CD8-positive, alpha-beta memory T cell (primary cell): ENCODE measurements at places on chromosomes 5 and 9.

DNA sequence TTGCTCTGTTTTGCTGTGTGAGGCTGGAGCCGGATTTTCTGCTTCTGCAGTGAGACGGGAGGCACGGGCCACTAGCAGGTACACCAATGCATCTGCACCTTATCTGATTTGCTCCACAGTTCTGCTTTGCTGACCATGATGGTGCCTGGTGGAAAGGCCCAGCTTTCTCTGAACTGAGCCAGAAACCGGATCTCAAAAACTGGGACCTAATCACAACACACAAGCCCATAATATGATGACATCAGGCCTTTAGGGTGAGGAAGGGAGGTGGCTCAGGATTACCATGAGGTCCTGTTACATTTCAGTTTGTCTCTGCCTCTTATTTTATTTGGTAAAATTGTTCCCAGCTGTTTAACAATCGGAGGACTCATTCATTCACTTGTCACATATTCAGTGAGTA is 49.8 kb downstream of the FGF1 start:
- no peak for DNase-seq

- no peak for DNase-seq
These were observed 176.0 kb downstream of the DAB2IP start for GRCh38 chr9:121827251-121827967.

- no peak for DNase-seq
These were observed 3.7 kb downstream of the SYK start for GRCh38 chr9:90805006-90805996.

DNA sequence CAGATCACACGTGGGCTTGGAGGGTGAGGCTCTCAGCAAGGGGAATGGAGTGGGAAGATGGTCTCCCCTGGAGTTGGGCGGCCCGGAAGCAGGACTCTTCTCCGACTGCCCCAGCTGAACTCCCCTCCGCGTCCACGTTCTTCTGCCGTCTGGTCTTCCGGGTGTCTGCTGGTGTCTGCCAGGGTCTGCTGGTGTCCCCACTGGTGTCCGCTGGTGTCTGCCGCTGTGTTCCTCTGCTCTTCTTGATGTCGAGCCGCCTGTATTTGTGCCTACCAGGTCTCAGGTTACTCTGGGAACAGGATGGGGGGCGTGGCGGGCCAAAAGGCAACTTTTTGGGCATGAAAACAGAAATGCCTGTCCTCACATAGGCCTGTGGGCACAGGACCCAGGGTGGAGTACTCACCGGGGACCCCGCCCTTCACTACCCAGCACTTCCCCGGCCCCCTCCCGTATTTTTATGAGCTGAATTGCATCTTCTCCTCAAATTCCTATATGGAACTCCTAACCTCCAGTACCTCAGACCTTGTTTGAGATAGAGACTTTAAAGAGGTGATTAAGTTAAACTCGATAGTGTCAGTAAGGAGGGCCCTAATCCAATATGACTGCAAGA is 675.4 kb downstream of the SEMA5A start:
- DNase-seq, result no peak

GRCh38 chr5:82054004-82054710 is 82.3 kb downstream of the ATG10 start:
- DNase-seq, result no peak

DNA sequence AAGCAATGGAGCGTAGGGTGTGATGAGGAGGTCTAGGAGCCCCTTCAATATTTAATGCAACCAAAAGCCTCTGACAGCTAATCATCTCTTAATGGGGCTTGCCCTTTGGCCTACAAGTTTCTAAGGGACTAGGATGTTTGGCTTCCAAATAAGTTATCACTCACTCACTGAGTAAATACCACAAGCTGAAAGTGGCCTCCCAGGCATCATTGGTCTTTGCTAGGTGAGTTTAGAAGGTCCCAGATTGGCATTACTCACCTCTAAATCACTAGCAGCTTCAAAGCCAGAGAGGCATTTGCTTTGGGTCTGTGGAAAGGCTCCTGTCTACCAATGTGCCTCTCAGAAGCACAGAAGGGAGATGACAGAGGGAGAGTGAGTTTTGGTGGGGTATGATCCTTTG is 344.2 kb downstream of the NTRK2 start:
- no peak for DNase-seq

DNA sequence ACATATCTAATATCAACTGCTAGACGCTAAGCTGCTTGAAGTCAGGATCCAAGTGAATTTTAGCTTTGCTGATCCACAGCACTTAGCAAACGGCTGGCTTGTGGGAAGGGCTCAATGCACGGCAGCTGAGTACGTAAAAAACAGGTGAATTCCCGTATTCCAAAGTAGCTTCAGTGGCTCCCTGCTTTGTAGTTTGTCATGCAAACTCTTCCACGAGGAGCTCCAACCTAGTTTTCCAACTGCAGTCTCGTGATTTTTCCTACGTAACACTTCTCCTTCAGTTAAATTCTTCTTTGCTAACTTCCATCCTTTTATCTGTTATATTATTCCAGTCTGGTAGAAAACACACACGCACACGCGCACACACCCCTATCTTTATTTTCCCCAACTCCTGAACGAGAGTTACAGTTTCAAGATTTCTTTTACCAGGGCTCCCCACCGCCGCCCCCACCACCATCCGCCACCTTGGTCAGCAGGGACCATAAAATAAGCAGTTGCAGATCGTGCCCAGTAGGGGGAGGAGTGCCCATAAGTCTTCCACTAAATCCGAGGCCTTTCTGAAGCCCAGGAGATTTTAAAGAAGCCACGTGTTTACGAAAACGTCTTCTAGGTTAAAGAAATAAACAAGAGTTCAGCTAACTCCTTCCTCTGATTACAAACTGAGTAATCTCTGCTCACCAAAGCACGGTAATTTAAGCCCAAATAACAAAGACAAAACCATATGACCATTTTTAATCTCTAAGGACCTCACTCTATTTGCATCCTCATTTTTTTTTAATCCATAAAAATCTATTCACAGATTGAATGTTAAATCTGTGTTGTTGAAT is 34.8 kb upstream of the TRIO start:
- DNase-seq, result no peak

DNA sequence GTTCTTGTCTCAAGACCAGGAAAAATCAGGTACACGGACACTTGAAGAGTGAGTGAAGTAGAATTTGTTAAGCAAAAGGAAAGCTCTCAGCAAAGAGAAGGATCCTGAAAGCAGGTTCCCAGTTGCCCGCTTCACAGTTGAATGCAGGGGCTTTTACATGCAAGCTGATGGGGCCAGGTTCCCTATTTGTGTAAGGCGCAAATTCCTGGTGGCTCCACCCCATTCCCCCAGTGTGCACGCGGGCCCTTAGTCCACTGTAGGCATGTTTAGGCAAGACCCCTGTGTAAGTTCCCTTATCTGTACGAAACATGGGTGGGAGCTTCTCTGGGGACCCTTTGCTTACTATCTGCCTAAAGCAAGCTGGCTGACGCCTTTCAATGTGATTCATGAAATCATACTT is 2.7 kb upstream of the AGTPBP1 start:
- DNase-seq, result no peak

DNA sequence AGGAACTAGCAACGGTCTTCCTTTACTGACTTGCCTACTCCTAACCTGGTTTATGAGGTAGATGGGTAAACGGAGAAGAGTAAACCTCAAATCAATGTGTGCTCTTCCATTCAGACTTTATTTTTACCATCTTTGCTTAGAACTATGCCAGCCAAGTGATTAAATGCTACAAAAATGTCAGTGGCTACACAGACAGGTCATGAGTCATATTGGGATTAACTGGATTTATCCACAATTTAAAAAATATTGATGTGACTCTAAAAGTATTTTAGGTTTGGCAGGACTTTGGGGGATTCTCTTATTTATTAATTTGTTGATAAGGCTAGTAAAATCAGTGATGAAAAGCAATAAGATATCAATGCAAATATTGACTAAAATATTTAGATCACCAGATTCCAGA is 275.0 kb downstream of the PLK2 start:
- DNase-seq, result no peak

DNA sequence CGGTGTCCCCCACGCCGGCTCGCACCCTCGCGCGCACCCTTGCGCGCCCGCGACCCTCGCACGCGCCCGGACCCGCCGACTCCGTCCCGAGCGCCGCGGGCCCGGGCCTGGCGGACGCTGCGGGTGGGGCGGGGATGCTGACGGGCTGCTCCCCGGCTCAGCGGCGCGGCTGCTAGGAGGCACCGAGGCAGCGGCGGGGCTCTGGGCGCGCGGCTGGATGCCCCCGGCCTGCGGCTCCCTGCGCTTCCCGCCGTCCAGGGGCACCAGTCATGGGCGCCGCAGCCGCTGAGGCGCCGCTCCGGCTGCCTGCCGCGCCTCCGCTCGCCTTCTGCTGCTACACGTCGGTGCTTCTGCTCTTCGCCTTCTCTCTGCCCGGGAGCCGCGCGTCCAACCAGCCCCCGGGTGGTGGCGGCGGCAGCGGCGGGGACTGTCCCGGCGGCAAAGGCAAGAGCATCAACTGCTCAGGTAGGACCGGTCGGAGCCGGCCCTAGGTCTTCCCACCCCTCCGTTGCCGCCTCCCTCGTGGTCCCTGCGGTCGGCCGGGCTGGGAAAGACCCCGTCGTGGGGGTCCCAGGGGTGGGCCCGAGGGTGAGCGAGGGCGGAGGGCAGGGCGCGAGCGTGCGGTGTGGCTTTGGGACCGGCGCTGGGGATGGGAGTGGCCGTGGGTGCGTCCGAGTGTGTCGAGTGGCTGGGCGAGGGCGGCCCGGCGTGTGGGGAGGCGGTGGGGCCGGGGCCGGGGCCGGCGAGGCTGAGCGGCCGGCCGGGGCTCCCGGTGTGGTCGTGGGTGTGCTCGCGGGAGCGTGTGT is 530 bp downstream of the TMEFF1 start:
- no peak for DNase-seq

DNA sequence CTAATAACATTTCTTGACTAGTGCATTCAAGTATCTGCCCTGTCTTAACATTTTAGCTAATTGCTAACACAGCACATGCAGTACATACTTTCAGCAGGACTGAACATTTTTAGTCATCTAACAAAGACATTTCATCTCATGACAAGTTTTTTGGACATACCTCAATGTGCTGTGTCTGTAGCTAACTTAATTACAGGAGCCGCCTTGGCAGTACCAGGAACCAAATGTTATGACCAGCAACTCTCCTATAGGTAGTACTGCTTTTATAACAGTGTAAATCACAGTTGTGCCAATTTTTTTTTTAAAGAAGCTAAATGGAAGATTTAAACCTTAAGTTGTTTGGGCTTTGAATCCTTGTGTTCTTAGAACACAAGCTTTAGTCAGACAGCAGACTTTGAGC is 99.4 kb upstream of the SAP30L start:
- DNase-seq, result no peak

DNA sequence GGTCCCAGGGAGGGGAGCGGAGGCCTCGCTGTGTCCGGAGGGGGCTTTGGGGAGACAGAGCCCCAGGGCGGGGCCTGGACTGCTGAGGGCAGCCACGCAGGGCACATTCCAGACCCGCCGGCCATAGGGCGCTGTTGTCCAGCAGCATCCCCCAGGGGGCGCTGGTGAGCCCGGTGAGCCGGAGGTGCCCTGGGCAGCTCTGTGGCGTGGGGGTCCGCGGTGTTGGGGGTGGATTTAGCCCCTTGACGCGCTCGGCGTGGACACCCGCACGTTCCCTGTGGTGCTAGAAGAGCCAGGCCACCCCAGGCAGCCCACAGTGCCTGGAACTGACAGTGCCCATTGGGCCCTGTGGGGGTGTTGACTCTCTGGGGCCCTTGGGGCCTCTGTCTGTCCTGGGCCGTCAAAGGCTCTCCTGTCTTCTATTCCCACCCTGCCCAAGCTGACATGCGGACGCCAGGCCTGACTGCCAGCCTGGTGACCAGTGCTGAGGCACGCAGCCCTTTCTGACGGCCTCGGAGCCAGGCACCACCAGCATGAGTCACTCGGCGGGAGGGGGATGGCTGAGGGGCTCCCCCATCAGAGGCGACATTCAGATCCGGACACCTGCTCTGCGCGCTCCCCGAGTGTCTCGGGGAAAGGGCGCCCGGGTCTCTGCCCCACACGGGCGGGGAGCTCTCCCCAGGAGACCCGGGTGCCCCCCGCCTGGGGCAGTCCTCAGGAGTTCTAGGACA is 23.9 kb downstream of the TPPP start:
- peak; percentile 40 for DNase-seq

- DNase-seq, result no peak
These were observed 42.5 kb downstream of the FRMPD1 start for GRCh38 chr9:37693260-37693659.

DNA sequence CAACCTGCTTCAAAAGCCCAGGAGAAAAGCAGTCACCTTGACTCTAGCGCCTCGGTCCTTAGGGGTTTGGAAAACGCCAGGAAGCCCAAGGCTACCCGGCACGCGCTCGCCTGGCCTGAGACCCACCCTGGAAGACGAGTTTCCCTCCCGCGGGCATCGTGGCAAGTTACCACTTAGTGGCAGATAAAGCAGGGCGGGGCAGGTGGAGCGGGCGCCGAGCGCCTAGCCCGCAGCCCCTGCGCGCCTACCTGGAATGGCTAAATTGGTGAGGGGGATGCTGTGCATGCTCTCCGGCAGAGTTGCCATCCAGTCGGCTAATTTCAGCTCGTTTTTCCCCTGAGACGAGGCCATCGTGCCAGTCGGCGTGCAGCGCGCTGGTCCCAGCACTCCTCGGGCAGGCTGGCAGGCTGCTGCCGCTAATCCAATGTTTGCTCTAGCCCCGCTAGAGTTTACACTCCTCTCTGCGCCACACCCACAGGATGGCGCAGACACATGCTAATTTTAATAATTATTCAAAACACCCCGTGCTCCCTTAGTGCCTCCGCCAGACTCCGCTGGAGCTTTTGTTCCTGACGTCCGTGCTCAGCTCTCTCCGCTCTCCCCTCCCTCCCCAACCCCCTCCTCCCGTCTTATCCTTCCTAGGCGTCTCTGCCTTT is at the start of gene PLCXD3:
Gene PLCXD3, minus strand, starts transcription at position 426 of the 656 bp plus-strand sequence. Its CDS starts 75 bp downstream, at position 351.
- DNase-seq, result no peak

DNA sequence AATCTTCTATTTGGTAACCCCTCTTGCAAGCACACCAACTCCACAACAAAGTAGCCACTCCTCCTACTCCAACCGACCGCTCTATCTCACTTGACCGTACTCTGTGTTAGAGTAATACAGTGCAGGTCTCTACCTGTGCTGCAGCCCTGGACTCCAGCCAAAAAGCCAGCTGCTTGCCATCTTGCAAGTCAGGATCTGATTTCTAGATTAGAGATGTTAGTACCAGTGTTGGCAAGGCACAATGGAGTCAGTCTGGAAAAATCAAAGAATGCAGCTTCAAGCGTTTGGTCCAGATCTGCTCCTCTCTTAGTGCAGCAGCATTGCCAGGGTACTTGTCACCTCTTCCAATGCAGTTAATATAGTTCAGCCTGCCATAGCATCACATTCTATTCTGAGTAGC is 477.6 kb downstream of the ZSWIM6 start:
- DNase-seq, result no peak

GRCh38 chr5:143044265-143044664 is 274.1 kb downstream of the ARHGAP26 start:
- no peak for DNase-seq

- no peak for DNase-seq
These were observed 51.7 kb downstream of the JADE2 start for GRCh38 chr5:134577022-134577795.
